ENCODE measurements at places on chromosomes 13 and 19.

GRCh38 chr19:16283210-16284061, 41.2 kb upstream of the KLF2 start:
- no peak for DNase-seq

GRCh38 chr19:47633517-47633916, 24.6 kb downstream of the BICRA start:
- DNase-seq = no peak

DNA sequence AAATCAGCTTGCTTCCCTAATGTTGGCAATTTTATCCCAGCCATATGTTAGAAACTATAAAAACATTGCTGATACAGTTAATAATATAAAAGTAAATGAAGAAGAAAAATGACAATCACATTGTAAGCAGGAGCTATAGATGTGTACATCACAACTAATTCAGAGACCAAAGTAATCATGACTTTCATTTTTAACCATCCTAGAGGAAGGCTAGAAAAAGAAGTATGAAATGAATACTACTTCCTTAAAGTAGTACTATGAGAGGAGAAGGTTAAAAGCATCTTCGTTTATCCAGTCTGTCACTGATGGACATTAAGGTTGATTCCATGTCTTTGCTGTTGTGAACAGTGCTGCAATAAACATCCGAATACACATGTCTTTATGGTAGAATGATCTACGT, 135.5 kb downstream of the IRS2 start:
- no peak for DNase-seq

DNA sequence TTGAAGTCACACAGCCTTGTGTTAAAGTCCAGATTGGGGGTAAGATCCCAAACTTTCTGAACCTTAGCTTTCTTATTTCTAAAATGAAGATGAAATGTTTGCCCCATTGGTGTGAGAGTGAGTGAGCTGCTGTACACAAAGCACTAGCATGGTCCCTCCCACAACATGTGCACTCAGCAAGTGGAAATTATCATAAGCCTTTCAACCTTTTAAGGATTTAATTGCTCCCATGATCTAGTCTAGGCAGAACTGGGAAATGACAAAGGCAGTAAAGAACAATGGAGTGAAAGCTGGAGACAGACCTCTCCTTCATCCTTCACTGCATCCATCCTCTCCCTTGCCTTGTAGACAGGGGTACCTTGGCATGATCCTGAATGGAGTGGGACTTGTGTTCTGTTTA, 76.0 kb upstream of the GPR12 start:
- no peak for DNase-seq

DNA sequence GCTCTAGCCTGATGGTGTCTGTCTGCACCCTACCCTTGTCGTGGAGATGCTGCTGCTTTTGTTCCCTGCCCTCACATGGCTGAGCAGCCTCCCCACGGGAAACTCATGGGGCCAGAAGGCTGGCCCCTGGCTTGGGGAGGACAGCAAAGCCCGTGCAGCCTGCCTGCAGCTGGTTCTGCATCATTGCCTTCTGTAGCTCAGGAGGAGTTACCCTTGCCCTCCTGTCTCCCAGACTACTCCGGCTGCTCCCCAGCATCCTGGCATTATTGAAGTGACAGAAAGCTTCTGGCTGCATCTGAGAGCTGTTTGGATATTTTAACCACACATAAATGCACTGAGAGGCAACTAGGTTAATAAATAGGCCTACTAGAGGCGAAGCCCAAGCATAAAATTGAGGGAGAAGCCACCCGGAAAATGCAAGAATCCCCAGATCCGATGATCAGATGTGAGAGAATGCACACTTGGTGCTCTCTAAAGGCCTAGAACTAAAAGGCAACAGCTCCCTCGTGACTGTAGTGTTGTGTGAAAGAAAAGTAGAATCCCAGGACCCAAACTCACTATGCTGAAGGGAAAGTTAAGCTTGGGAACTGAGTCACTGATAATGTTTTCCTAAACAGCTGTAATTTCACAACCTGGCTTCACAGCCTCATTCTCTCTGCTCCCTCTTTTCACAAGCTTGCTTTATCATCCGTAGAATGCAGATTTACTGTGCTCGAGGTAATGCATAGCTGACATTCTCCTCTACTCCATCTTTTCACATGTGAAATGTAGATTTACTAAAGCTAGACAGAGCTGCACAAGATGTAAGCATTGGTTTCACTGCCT, 110.8 kb downstream of the TNFRSF19 start:
- no peak for DNase-seq

DNA sequence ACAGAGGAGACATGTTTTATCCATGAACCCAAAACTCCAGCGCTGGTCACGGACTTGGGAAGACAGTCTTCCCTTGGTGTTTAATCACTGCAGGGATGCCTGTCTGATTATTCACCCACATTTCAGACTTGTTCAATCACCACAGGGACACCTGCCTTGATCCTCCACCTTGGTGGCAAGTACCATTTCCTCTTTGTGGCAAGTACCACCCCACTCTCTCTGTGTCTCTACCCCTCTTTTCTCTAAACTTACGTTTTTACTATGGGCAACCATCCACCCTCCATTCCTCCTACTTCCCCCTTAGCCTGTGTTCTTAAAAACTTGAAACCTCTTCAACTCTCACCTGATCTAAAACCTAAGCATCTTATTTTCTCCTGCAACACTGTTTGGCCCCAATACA, 16.8 kb downstream of the ZNF83 start:
- DNase-seq = no peak

DNA sequence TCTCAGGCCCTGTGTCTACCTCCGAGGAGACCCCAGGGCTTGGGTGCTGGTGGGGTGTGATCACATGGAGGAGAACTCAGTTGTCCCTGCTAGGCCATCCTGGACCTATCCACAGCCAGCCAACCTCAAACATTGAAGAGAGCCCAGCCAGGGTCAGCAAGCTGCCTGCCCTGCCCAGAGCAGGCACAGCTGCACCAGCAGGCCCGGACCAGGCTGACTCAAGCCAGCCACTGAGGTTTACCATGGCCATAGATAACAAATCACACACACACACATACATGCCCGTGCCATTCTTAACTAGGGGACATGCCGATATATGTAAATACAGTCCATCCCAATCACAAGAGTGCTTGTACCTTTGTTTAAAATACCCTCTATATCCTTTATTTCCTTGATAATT, 8.1 kb downstream of the ARHGEF7 start:
- no peak for DNase-seq

- DNase-seq = peak; percentile 73
Measured at GRCh38 chr19:6126335-6126974, 9.0 kb upstream of the ACSBG2 start.

DNA sequence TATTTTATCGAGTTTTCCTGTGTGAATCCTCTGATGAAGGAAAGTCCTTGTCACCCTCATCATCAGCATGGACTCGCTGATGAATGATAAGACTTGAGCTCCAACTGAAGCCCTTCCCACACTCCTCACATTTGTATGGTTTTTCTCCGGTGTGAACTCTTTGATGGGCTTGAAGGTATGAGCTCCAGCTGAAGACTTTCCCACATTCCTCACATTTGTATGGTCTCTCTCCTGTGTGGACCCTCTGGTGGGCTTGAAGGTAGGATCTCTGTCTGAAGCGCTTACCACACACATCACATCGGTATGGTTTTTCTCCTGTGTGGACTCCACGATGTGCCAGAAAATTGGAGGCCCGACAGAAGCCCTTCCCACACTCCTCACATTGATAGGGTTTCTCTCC, 21.7 kb downstream of the ZNF45 start:
- no peak for DNase-seq

All from SK-N-MC (cell line).